COR-L47 (cell line): ENCODE measurements at places on chromosomes 2 and 18.

GRCh38 chr2:98177286-98177685 lies 90.3 kb downstream of the VWA3B start:
- DNase-seq = no peak

- DNase-seq = peak; percentile 73
Observed at GRCh38 chr2:108988796-108989713, at the start of gene EDAR. Gene EDAR (minus strand): TSS chr2:108989220. CDS start chr2:108931014, 58,206 bp downstream.

DNA sequence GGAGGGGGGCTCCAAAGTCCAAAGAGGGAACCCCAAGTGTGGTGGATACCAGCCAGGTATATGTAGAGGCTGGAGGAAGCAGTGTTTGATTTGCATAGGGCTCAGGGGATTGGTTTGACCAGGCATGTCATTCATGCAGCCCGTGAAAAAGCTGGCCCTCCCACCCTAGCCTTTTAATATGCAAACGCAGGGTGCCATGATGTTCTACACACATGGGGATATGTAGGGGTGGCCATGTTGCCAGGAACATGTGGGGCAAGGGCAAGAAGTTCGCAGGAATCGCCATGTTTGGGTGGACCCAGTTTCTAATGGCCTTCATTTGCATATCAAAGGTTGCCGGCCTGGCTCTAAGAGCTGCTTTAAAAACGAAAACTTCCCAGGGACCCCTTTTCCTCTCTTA lies 33.6 kb downstream of the B3GNT7 start:
- DNase-seq = no peak

DNA sequence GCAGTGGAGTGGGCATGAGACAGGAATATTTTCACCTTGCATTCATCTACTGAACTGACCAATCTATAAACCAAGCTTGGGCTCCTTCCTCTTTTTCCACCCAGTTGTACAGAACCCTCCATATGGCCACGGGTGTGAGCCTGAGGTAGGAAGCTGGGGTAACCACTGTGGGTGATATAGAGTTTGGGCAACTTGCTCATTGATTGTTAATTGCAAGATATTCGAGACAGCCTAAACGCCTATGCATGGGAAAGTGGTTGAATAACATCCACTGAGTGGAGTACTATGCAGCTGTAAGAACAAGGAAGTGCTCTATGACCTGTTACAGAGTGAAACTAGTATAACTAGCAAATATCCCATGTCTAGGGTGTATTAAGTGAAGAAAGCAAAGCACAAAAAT lies 7.3 kb upstream of the VAPA start:
- DNase-seq = no peak

DNA sequence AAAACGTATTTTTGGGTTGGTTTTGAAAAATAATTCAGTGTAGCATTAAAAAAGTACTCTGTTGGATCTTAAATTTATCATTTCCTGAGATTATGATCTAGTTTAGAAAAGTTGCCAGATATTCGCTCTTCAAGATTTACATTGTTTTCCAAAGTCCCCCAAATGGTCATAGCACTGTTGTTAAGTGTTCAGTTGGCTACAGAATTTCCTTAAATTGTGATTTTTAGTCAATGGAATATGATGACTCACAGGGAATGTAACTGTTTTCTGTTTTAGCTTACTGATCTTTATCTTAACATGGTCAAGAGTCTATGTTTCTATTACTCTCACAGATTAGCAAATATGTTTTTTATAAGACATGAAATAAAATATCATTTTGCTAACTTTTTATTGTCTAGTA lies 23.2 kb downstream of the PLCL1 start:
- DNase-seq = no peak

DNA sequence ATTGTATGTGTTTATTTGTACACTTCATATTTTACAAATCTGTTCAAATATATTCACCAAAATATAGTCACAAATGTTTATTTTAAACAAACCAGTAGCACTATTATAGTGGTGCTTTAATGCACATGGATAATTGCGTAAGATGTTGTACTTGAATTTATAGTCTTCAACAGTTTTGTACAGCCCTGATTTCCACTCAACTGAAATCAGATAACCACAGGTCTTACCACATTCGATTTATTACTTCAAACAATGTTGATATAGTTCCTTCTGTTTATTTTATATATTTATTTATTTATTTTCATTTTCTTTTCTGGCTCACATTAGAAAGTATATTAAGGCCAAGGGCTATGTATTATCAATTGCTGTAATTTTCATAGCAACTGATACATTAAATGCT lies 99.4 kb upstream of the ZNF804A start:
- no peak for DNase-seq

DNA sequence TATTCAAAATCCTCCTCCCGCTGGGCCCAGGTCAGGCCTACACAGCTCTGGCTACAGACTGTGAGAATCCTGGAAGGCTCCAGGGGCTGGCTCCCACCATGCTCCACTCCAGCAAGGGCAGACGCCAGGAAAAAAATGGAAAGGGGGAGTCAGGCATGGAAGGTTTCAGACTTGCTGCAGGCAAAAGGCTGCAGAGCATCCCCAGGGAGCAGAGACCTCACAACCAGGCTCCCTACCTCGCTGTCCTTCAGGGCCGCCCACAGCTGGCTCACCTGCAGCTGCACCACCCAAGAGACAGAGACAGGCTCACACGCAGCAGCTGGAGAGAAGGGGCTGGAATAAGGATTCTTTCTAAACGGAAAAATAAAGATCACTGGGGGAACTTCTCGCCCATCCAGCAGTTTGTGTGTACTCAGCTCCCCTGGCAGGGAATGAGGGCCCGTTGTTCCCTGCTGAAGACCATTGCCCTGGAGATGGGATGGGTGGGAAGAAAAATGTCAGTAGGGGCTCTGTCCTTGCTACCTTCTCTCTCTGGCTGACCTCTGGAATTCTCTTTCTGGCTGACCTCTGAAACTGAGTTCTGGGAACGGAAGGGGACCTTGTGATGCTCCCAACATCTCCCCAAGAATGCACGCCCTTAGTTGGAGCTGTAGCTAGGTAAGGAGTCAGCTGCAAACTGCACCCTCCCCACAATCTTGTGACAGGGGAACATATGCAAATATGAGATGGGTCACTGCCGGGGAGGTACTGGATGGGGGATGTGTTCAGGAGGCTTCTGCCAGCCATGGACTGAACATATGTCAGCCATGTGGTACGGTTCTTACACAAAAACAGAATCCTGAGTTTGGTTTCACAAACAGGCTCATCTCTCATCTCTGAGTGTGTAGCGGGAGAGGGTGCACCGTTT lies 34.5 kb downstream of the BCL2 start:
- no peak for DNase-seq

DNA sequence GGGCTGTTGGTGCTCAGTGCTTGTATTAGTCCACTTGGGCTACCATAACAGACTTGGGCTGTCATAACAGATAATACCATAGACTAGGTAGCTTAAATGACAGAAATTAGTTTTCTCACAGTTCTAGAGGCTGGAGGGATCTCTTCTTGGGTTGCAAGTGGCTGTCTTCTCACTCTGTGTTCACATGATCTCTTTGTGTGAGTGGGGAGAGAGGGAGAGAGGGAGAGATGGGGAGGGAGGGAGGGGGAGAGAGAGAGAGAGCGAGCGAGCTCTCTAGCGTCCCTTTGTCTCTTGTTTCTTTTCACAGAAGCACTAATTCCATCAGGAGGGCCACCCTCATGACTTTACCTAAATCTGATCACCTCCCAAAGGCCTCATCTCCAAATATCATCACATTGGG lies 4.5 kb upstream of the XRCC5 start:
- no peak for DNase-seq

DNA sequence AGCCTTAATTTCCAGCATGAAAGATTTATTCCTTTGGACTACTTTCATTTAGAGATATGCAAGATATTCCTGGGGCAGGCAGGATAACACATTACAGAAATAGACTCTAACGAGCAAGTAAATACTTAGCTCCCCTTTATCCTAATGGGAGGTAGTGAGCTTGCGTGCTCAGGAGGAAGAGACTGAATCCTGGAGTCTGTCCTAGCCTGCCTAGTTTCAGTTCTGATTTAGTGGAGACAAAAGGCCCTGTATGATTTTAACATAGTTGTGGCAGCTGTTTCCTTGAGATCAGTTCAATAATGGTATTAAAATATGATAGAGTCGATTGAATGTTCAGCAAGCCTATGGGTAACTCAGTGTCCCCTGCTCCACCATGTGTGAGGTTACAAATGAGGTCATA lies 109.5 kb downstream of the FMNL2 start:
- DNase-seq = no peak

GRCh38 chr2:213868526-213868925 lies 542.3 kb upstream of the VWC2L start:
- DNase-seq = no peak

GRCh38 chr2:166135849-166136258 lies 8.0 kb upstream of the SCN1A start:
- no peak for DNase-seq

DNA sequence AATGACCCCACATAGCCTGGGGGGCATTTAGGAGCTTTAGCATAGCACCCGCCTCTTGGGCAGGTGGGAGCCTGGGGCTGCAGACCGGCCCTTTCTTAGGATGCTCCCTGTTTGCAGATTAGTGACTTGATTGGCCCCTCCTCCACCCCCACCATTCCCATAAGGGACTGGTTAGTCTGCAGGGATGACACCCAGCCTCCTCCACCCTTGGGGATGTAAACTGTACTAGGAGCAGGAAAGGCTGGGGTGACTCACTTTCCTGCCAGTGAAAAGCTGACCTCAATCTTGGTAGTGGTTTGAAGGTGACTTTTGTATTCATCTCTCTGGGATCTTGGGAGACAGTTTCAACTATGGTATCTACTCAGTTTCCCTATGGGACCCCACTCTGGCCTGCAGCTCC lies 24.2 kb downstream of the CTIF start:
- no peak for DNase-seq

DNA sequence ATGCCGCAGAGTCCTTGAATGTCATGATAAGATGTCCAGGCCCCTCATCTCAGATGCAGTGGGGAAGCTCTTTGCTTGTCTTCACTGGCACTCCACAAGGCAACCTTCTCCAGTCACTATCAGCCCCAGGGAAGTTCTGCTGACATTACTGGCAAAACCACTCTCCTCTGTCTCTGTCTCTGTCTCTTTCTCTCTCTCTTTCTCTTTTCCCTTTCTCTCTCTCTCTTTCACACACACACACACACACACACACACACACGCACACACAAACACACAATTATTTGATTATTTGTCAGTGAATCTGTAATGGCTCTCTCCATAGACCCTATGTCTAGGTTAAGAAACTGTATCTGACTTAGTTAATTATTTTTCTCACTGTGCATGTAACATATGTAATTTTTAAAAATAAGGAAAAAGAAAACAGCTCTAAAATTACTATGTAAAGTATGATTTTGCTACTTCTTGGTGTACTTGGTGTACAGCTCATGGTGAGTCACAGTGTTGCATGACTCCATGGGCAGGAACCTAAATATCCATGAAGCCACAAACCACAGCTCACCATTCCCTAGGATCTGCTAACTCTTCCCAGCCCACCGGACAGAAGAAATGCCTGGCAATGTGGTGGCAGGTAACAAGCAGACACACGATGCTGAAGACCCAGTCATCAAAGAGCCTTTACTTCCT lies 594.9 kb upstream of the ID2 start:
- DNase-seq = no peak

- peak; percentile 50 for DNase-seq
Observed at GRCh38 chr18:71529703-71530303, 1014.3 kb downstream of the CBLN2 start.

DNA sequence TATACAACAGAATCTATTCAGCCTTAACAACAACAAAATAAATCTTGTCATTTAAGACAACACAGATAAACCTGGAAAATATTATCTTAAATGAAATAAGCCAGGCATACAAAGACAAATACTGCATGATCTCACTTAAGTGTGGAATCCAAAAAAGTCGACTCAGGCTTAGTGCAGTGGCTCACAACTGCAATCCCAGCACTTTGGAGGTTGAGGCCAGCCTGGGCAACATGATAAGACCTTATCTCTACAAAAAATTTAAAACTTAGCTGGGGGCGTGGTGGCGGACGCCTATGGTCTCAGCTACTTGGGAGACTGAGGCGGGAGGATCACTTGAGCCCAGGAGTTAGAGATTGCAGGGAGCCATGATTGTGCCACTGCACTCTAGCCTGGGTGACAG lies 75.2 kb upstream of the RNU4ATAC start:
- no peak for DNase-seq

DNA sequence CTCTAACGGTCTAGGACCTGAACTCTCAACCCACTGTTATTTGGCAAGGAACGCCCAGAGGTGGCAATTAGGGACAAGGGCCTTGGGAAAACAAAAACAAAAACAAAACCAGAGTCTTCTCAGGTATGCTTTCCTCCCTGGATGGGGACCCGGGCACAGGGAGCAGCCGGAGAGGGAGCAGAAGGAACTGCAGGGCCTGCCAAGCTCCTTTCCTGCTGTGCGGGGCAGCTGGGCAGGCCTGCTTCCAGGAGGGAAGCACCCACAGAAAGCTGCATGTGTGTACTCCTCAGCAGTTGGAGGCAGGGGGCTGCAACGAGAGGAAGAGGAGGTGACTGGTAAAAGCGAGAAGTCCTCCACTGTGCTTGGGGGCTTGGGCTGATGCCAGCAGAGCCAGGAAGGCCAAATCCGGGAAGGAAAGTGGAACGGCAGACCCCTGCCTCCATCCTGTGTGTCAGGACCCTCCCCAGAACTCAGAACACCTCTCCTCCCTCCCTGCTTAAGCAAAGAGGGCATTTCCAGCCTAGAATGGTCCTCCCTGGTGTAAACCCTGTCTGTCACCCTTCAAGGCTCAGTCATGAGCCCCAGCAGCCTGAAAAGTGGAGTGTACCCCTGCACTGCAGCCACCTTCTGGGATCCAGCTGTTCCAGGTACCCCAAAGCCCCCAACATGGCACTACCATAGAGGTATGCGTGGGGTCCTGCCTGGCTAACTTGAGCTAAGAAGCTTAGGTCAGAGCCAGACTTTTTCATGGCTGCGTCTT lies 56.3 kb downstream of the DNMT3A start:
- DNase-seq = no peak

DNA sequence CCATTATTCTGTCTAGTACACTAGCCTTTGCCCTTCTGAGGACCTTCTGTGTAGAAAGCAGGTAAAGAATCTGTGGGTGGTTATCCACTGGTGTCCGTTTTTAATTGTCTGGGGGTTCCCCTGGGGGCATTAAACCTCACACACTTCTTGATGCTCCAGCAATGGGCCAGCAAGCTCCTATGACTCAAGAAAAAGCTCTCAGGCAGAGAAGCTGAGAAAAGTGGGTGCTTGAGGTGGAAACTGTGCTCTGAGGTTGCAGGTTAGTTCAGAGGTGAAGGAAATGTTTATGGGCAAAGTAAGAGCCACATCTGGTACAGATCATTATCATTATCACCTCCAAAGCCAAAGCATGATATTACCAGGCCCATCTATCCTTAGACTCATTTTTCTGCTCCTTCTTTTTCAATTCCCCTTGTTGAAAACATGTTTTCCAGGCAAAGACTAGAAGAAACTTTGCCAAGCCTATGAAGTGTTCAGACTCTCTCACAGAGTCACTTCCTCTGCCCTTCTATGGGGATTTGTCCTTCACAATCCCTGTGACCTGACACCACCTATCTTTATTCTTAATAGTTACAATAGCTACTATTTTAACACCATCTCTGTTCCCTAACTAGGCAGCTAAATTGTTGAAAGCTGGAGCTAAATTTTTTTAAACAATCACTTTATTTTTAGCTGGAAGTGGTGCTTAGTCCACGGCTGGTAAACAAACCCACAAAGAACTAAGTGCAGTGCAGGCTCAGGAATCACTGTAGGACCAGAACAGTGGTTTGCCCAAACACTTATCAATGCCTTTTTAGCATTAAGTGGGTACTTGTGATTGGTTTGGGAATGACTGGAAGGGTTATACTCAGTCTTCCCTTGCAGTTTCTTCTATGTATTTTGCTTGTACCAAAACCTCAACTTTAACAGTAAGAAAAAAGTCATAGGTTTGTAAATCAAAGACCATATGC lies 512.8 kb upstream of the POU3F3 start:
- DNase-seq = no peak
